Activated T-cell treated with anti-CD3 and anti-CD28 coated beads, Interleukin-2, amount 50 U/mL, for 72 hours (primary cell): ENCODE measurements at places on chromosomes 7 and 10.

GRCh38 chr7:14322724-14323123, 333.3 kb upstream of the ETV1 start:
- no peak for DNase-seq

DNA sequence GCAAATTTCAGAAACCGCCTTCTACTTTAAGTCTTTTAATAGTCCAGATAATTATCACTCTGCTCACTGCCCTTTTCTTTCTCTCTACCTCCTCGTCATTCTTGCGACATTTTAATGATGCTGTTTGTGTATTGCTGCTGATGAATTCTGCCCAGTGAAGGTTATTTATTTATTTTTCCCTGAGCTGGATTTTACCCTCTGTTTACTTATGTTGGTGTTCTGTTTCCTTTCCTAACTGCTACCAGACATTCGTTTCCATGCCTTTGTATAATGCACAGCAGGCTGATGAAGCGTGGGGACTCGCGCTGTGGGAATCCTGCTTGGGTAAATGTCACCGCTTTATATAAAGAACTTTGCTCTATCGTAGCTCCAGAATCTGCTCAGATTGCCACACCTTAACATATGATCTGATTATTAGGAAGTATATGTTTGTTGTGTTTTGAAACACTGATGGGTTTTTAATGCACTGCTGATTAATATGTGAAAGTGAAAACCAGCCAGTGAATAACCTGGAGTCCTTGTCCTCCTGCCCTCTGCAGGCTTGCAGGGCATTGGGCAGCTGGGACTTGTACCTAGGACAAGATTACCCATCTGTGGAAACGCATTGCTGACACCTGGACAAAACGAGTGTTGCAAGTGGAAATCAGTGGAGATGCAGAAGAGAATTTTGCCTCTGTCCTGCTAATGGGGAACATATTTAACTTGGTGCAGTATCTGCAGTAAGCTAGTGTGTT, 291.5 kb downstream of the SDK1 start:
- no peak for DNase-seq

DNA sequence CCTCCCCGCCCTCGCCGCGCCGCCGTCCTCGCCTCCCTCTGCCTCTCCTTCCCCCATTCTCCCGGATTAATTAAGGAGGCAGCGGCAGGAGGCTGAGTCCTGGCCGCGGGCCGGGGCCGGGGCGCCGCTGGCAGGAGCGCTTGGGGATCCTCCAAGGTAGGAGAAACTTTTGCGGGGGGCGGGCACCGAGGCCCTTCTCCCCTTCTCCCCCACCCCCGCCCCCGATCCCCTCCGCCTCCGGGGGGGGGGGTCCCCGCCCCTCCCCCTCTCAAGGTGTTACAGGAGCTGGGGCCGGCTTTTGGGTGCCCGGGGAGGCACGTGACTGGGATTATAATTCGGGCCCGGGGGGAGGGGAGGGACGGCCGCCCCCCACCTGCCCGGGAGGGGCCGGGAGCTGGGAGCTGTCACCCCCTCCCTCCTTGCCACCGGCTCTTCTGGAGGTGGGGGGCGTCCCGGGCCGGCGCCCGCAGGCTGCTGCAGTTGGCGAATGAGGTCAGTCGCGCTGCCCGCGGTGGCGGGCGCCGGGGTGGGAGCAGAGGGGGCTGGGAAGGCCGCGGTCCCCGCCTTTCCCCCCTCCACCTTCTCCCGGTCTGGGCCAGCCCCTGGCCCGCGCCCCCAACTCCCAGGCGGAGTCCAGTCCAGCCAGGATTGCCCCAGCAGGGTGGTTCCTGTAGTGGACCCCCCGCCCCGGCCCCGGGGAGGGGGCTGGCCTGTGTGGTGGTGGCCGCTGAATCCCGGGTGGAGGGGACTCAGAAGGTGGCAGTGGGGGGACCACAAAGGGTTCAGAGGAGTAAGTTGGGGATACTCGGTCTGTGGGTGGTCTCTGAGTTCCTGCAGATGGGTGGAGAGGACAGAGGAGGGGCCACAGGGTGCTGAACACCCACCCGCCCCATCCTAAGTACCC, 567 bp downstream of the GTF2IRD1 start:
- DNase-seq, result peak; percentile 31

DNA sequence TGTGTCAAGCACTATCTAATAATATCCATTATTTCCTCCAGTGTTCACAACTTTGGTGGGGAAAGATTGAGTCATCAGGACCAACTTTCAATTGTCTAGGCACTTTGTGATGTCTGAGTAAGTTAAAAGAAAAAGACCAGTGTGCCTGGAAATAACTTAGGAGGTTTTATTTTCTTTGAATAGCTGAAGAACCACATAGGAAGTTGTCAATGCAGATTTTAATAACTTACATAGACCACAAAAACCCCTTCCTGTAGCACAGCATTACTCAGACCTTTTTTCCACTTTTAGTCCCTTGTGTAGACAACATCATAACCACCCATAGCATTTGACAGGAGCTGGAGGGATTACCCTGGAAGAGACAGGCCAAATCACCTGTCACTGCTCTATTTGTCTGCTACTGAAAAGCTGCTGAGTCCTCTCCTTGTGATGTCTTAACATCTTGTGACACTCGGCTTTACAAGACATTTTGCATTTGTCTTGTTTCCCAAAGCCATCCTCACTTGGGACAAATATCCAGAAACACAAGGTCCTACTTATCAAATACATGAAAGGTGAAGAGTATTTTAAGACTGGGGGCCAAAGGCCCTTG, 241.5 kb upstream of the PTER start:
- DNase-seq, result peak; percentile 1

DNA sequence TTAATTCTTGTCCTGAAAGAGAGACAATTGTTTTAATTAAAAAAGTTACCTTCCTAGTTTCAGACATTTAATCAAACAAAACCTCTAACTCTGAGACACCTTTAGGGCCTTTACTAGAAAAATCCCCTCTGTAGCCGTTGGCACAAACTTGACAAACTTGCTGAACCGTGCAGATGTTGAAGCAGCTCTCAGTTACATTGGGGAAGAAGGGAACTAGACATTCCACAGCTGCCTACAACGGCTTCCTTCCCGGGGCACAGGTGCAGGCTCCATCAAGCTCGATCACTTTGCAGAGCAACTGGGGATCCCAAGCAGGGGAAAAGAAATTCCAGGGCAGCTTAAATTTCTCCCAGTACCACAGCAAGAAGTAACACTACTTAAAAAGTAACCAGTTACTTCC, 141.3 kb downstream of the SKAP2 start:
- no peak for DNase-seq

DNA sequence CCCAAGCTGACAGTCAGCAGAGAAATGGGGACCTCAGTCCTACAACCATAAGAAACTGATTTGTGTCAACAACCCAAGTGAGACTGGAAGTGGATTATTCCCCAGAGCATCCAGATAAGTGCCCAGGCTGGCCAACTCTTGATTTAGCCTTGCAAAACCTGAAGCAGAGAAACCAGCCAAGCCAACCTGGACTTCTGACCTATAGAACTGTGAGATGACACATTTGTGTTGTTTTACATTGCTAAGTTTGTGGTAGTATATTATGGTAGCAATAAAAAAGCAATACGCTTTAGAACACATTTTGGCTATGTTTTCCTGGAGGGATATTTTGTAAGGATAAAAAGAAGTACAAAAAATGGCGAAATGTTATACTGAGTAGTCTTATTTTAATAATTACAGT, 19.7 kb upstream of the CCDC6 start:
- DNase-seq, result no peak

DNA sequence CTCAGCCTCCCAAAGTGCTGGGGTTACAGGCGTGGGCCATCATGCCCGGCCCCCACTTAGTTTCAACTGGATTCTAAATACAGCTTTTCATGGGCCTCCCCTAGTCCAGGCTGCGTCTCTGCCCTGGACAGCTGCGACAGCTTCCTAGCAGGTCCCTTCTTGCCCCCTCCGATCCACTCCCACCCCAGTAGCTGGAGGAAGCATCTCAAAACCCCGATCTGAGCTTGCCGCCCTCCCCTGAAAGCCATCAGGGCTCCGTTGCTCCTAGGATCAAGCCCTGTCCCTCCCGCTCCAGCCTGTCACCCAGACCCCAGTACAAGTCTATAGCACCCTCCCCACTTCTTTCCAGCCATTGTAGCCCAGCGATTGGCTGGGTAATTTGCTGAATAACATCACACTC, 64.5 kb downstream of the VWA2 start:
- DNase-seq, result no peak

DNA sequence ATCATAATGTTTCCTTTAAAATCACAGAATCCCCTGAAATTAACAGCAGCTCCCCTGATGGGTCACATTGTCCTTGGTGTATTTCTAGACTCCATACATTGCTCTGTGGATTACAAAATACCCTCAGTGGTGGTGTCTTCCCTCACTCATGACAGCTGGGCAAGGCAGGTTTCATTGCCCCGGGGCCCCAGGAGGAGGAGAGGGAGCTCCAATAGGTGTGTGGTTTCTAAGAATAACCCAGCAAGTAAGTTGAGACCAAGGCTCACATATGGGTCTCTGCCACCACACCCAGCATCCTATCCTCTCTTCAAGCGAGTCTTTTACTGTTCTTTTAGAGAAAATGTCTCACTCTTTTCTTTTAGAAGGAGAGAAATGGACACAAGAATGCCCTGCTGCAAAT, 63.6 kb downstream of the PKD1L1 start:
- no peak for DNase-seq

DNA sequence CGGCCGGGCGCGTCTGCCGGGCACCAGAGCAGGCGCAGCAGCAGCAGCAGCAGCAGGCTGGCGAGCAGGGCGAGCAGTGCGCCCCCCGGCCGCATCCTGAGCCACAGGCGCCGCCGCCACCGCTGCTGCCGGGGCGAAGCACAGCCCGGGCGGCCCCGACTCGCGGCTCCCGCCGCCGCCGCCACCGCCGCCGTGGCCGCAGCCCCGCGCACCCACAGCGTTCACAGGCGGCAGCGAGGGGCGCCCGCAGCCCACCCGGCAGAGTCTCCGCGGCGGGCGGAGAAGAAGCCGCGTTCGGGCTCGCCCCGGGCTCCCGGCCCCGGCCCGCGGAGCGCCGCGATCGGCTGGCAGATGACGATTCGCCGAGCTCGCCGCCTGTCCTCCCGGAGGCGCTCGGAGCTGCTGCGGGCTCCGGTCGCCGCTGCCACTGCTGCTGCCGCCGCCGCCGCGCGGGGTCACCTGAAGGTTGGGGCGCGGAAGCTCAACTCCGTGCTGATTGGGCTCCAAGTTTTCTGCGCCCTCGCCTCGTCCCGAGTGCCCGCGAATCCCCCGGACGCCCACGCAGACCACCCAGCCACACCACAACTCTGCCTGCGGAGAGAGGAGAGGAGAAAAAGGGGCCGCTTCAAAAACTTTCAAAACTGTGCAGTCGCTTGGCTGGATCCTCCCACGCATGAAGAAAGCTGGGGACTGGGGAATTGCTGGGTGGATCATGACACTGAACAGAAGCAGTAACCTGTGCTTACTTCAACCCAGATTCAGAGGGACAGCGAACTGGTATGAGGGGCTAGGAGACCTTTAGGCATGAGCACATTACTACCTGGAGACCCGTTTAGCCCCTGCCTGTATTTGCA, at the start of gene ST8SIA6:
Gene ST8SIA6, minus strand, starts transcription at position 435 of the 854 bp plus-strand sequence. Its CDS starts 340 bp downstream, at position 95.
- DNase-seq, result peak; percentile 60

DNA sequence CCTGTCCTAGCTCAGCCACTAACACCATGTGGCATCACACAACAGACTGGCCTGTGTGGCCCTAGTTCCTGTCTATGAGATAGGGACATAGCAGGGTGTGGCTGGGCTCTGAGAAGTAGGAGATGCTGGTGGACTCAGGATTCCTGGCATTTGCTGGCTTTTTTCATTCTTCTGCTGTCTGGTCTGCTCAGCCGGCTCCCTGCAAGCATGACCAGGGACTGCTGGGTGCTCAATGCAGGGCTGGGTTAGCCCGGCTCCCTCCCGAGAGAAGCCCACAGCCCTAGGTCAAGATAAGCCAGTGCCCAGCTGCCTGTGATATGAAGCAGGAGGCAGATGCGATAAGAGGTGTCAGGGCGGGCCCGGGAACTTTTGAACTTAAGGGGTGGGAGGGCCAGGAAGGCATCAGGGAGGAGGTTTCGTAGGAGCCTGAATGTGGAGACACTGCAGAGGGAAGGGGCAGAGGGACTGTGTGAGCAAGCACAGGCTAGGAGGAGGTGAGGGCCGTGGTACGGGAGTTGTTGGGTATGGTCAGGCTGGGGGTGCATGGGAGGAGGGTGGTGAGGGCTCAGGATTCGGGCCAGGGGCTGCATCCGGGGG, 3.5 kb downstream of the AQP1 start:
- no peak for DNase-seq

GRCh38 chr7:148763622-148764021, 64.9 kb downstream of the CUL1 start:
- DNase-seq, result no peak

DNA sequence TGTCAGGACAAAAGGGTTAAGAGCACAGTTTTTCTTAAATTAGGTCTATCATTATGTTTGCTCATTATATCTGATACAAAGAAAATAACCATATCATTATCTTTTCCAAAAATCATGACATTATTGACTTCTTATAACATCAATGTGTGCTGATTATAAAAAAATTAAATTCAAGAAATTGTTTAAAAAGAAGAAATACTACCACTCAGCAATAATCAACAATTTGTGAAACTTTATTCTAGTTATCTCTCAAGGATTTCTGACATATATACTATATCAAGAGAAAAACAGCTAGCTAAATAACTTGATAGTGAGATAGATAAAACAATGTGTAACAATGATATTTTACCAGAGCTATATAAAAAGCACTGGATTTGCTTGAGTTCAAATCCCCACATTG, 360.7 kb upstream of the PHF14 start:
- no peak for DNase-seq

DNA sequence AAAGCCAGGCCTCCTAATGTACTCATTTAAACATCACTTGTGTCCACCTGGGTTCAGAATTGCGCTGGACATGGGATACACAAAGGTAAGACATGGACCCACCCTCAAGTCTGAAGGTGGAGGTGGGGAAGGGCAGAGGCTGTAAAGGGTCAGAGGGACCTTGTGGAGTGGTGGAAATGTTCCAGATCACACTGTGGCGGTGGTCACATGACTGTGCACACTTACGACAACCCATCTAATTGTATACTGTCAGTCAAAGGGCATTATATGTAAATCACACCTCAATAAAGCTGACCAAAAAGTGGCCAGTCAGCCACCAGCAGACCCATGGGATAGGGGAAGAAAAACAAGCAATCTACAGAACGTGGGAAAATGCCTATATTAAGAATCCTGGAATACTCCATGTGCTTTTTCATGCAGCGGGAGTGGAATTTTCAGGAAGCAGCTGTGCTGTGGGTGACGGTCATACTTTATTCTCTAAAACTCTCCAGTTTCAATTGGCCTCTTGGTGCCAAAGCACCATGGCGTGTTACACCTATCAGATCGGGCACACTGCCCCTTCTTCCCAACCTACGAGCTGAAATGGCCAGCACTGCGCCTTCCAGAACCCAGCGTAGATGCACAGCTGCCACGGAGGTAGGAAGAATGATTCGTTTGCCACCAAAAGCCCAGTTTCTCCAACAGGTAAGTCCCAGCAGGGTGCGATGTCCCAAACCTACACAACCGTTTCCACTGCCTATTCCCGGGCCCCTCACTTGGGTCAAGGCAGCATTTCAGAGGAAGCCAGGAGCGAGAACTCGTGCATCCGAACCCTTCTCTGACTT, 69.8 kb downstream of the PRKAG2 start:
- DNase-seq, result no peak
